Endodermal cell (in vitro differentiated cells): ENCODE measurements at places on chromosomes 5 and 9. TPM values are rescaled to one million over a fixed set of nuclear protein-coding genes. Genes with fewer than 3 reads are reported as not detected.

- H3K27me3 ChIP-seq, result no peaks in the 10 kb centered on the region
- H3K4me1 ChIP-seq, result peaks cover 23% of the 10 kb centered on the region
- H3K27ac ChIP-seq, result peak overlapping the region; percentile 39
- peak; percentile 50 for DNase-seq
- peak overlapping the region; percentile 68 for H3K4me3 ChIP-seq
- H3K36me3 ChIP-seq, result peaks cover 4% of the 10 kb centered on the region
These were observed 12.0 kb downstream of the PBX3 start for GRCh38 chr9:125758986-125759763.

- H3K36me3 ChIP-seq, result peaks cover 92% of the 10 kb centered on the region
- H3K4me3 ChIP-seq, result no peak overlapping the region
- H3K27me3 ChIP-seq, result no peaks in the 10 kb centered on the region
- no peak overlapping the region for H3K27ac ChIP-seq
These were observed 6.1 kb downstream of the SETX start for GRCh38 chr9:132348676-132349075.

- no peaks in the 10 kb centered on the region for H3K4me1 ChIP-seq
- DNase-seq, result no peak
- H3K36me3 ChIP-seq, result no peaks in the 10 kb centered on the region
- no peak overlapping the region for H3K4me3 ChIP-seq
- H3K27ac ChIP-seq, result no peak overlapping the region
- no peaks in the 10 kb centered on the region for H3K27me3 ChIP-seq
These were observed 10.7 kb downstream of the SLC6A18 start for GRCh38 chr5:1235838-1236237.

DNA sequence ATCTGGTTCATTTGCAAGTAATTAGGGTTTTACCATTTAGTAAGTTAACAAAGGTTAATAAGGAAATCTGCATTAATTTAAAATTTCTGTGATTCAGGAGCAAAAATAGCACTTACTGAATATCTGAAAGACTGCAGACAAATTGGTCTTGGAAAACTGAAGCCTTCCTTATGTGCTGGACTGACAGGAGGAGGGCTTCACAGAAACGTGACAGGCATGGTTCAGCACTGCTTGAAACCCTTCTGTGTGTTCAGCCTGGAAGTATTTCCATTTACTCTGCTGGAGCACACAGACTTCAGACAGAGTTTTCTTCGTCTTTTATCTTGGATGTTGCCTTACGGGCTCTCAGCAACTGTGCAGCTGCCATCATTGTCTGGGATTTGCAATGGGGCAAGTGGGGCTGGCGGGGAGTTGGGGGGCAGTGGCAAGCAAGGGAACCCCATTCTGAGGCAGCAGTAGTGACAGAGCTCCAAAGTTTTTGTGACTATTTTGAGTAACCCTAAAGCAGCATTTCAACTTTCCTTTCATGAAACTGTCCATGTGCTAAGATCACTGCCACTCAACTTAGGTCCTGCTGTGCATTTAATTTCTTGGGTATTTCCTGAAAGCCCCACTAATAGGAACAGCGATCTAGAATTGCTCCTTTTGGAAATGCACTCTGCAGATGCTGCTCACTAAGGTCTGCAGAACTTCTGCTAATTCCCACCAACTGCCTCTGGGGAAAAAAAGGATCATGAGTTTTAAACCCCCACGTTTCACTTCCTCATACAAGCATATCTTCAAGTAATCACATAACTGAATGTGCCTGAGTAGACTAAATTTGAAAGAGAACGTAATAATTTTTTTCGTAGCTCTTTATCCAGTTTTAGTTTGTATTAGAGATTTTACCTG lies 56.6 kb downstream of the KCNN2 start:
- no peaks in the 10 kb centered on the region for H3K27me3 ChIP-seq
- DNase-seq, result no peak
- no peaks in the 10 kb centered on the region for H3K4me1 ChIP-seq
- H3K27ac ChIP-seq, result peak overlapping the region; percentile 67

GRCh38 chr5:137220523-137220927 lies 278.6 kb downstream of the SPOCK1 start:
- H3K27ac ChIP-seq, result no peak overlapping the region
- no peaks in the 10 kb centered on the region for H3K27me3 ChIP-seq
- H3K4me3 ChIP-seq, result no peak overlapping the region
- DNase-seq, result peak; percentile 71
- H3K36me3 ChIP-seq, result no peaks in the 10 kb centered on the region
- peaks cover 21% of the 10 kb centered on the region for H3K4me1 ChIP-seq

DNA sequence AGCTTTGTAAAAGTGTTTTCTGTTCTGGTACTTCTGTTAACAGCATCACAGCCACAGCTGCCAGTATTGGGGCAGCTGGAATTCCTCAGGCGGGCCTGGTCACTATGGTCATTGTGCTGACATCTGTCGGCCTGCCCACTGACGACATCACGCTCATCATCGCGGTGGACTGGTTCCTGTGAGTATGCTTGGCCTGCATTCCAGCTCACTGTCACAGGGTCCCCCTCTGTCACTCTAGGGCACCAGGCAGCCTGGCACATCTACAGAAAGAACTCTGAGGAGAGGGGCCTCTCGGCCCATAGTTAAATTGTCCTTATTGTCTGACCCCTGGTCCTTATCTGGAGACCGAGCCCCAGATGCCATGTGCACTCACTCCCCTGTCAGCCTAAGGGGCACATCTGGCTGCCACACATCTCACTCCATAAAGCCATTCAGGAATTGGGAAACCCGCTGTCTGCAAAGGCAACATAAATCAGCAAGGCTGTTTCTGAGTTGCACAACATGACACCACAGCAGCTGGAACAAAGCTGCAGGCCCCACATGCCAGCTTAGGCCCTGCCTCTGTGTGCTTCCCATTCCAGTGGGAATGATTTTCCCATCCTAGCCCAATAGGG lies 77.5 kb downstream of the SLC1A3 start:
- H3K27me3 ChIP-seq, result no peaks in the 10 kb centered on the region
- H3K27ac ChIP-seq, result peak overlapping the region; percentile 21
- H3K4me1 ChIP-seq, result no peaks in the 10 kb centered on the region
- DNase-seq, result peak; percentile 38
- H3K36me3 ChIP-seq, result no peaks in the 10 kb centered on the region

DNA sequence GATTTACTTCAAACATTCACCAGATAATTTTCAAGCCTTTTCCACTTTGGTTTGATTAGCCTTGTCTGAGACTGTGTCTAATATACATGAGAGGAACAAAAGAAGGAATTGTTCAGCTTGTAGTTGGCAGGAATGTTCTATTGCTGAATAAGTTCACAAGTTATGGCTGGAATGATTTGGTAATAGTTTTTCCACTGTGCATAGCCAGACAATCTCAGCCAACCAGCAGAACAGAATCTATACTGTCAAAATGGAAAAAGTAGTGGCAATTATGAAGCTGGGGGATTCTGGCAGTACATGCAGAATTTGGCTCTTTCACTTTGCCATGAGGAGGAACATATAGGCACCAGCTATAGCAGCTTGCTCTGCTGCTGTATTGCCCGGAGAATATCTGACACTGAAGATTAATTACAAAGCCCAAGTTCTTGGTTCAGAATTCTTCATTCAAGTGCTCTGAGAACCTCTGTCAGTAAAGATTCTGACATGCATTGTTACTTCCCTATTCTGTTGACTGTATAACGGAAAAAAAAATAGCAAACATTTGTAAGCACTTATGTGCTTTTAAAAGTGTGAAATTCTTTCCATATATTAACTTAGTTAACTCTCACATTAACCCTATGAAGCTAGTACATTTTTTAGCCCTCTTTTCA lies 150.6 kb downstream of the PRR16 start:
- H3K27ac ChIP-seq, result peak overlapping the region; percentile 13
- H3K27me3 ChIP-seq, result peaks cover 83% of the 10 kb centered on the region
- no peak for DNase-seq
- no peaks in the 10 kb centered on the region for H3K4me1 ChIP-seq

GRCh38 chr5:160166973-160167623 lies 47.8 kb upstream of the PWWP2A start:
- H3K36me3 ChIP-seq, result no peaks in the 10 kb centered on the region
- H3K27me3 ChIP-seq, result no peaks in the 10 kb centered on the region
- H3K4me1 ChIP-seq, result peaks cover 21% of the 10 kb centered on the region
- DNase-seq, result peak; percentile 57

DNA sequence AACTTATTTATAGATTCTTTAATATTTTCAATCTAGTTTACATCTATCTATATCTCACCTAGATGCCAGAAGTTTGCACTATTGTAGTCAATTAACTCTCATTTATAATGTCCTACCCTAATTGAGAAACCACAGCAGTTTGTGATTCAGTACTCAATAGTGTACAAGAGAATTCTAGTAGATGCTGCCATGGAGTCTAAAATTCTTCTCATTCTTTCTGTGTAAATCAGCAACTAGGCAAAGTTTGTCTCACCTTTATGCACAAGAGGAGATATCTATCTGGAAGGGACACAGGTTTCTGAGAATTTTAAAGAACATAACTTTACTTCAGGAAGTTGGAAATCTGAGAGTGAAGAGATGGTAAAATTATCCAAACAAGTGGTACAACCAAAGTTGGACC lies 173.0 kb upstream of the FBXL7 start:
- H3K4me3 ChIP-seq, result no peak overlapping the region
- H3K27ac ChIP-seq, result no peak overlapping the region
- DNase-seq, result no peak
- H3K27me3 ChIP-seq, result peaks cover 3% of the 10 kb centered on the region
- H3K4me1 ChIP-seq, result no peaks in the 10 kb centered on the region

GRCh38 chr5:173741729-173742431 lies 125.4 kb upstream of the BOD1 start:
- H3K36me3 ChIP-seq, result peaks cover 17% of the 10 kb centered on the region
- DNase-seq, result no peak
- no peak overlapping the region for H3K27ac ChIP-seq
- H3K4me3 ChIP-seq, result no peak overlapping the region
- peaks cover 10% of the 10 kb centered on the region for H3K4me1 ChIP-seq

- no peaks in the 10 kb centered on the region for H3K27me3 ChIP-seq
- no peak overlapping the region for H3K4me3 ChIP-seq
- no peak overlapping the region for H3K27ac ChIP-seq
- no peak for DNase-seq
These were observed 62.0 kb downstream of the TTLL11 start for GRCh38 chr9:122031157-122031556.

The POLK gene
- total RNA-seq, result 10.8 and 11.3 TPM in 2 replicates

The DMRTA1 gene
- total RNA-seq, result 5.6 and 5.7 TPM in 2 replicates

The NKD2 gene
- 5.3 to 13.9 TPM (median 11.1 TPM) in 3 replicates for total RNA-seq

The SAXO1 gene
- total RNA-seq, result 0.04 and 0.23 TPM in 2 replicates

The CCDC152 gene
- total RNA-seq, result 12.9 to 16.1 TPM (median 13.9 TPM) in 3 replicates
